Renal pelvis (tissue), 12 donors: ENCODE measurements at places on chromosomes 5 and 9. TPM values are rescaled to one million over a fixed set of nuclear protein-coding genes. Genes with fewer than 3 reads are reported as not detected.
A peak's percentile ranks its signal among the peaks of the same experiment; 100 is the strongest.

DNA sequence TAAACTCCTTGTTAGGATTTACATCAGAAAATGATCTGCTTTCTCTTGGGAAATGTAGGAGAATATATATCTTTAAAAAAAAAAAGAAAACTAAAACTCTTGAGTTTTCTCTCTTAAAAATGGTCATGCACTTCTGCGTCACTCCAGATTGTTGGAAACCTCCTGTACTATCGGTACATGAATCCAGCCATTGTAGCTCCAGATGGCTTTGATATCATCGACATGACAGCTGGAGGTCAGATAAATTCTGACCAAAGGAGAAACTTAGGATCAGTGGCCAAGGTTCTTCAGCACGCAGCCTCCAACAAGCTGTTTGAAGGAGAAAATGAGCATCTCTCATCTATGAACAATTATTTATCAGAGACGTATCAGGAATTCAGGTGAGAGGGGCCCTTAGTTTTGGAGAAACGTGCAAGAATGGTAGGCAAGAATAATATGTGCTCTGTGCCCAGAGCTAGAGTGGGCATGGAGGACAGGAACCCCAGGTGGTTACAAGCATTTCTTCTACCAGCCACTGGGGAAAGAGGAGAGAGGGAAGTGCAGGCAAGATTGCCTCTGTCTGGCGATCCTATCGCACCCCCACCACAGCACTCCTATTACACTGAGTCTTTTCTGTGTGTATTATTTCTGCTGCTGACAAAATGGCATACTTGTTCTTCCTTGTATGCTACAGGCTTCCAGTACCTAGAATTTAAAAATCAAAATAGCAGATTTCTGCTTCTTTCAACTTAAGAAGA lies 41.4 kb upstream of the F2R start:
- DNase-seq, result no peak

GRCh38 chr5:137752905-137753690 lies 1.1 kb downstream of the HNRNPA0 start:
- no peak for DNase-seq

DNA sequence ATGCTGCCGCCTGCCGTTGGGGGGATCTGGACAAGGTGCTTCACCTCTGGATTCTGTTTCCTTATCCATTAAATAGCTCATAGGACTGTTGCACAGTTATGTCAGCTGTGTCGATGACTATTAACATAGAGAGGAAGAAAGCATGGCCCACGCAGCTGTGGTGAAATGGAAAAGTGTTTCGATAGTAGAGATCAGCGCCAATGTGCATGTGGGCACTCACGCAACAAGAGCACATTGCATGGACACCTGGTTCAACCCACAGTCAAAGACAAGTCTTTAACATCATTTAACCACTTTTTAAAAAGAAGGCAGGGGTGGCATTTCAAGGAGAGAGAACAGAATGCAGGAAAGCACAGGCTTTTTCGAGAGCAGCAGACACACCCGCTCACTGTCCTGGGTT lies 107.6 kb downstream of the ADCY2 start:
- no peak for DNase-seq

CDHR2 gene
- 26.0 TPM for polyA plus RNA-seq

WDR31 gene
- polyA plus RNA-seq, result 5.0 TPM

PCDHGA12 gene
- polyA plus RNA-seq, result 1.8 TPM

ZNF782 gene
- 6.4 TPM for polyA plus RNA-seq

DNA sequence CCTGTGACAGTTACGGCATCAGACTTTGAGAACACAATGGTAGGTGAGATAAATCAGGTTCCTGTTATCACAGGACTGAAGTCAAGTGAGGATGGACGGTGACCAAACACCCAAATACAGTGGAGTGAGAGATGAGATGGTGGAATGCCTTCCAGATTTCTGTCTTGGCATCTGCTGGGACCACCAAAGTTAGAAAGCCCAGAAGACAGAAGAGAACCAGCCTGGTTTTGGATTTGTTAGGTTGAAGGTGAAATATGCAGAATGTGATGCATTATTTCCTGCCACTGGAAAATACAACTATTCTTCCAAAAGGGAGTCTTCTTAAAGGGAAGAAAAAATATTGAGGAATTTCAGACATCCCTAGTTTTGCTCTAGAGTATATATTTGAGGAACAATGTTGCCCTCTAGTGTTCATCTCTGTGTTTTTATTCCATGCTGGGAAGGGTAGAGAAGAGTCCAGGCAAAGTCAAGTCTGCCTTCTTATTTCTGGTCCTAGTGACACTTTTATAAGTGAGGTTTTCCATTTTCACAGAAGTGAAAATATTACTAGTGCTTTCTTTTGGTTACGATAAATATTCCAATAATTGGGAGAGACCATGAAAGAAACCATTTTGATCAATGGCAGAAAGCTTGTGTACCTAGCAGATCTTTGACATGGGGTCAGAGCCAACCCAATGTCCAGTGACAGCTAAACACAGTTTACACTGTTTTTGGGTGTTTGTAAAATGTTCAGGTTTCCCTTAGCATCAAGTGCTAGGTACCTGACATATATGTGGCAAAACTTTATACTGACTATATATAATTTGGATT lies 142.3 kb upstream of the ANKH start:
- peak; percentile 65 for DNase-seq

DNA sequence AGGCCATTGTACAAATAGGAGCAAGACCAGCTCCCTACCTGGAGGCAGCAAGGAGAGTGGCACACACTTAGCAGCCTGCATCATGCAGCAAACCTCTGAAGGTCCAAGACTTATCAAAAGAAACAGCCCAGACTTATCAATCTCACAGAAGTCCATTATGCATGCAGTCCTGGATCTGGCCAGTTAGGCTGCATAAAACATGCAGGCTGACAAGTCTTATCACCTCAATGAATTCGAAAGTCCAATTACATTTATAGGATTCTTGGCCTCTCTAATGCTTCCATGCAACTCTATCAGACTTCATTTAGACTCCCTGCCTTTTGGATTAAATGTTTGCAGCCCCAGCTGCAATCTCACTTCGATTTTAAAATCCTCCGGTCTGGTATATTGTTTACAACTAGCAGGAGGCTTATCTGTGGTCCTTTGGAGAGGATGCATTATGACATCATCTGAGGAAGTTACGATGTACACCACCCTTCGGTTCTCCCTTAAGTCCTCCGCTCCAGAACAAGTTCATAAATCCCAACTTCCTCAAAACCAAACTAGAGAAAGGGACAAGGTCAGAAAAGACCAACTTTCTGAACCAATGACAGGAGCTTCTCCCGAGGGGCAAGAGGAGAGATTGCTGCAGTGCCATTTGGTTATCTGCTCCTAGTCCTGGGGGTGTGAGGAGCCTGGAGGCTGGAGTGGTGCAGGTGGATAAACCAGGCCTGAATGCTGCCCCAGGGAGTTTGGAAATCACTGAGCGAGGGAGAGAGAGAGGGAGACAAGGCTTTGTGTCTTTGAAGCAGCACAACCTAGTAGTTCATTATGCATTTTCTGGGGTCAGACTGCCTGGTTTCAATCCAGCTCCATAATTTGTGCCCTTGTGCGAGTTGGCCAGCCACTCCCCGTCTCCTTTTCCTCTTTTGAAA lies 313.9 kb downstream of the TLE1 start:
- no peak for DNase-seq

DNA sequence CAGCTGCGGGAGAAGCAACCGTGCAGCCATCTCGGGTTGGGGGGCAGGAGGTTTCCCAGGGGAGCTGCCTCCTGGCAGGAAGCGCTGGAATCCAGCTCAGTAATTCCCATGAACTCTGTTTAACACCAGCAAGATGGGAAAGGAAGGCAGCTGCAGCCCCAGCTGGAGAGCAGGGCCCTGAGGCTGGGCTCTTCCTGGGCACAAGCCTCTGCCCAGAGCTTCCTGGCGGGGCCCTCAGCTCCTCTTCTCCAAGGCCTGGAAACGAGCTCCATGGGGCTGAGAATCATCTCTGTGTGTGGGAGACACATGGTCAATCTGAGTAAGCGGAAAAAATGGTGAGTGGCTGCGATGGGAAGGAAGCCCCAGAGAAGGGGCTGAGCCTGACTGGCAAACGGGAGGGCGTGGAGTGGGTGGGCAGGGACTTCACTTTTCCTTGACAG lies 6.3 kb downstream of the MRPL36 start:
- no peak for DNase-seq

GRCh38 chr9:111258875-111259271 lies 71.2 kb downstream of the OR2K2 start:
- no peak for DNase-seq

DNA sequence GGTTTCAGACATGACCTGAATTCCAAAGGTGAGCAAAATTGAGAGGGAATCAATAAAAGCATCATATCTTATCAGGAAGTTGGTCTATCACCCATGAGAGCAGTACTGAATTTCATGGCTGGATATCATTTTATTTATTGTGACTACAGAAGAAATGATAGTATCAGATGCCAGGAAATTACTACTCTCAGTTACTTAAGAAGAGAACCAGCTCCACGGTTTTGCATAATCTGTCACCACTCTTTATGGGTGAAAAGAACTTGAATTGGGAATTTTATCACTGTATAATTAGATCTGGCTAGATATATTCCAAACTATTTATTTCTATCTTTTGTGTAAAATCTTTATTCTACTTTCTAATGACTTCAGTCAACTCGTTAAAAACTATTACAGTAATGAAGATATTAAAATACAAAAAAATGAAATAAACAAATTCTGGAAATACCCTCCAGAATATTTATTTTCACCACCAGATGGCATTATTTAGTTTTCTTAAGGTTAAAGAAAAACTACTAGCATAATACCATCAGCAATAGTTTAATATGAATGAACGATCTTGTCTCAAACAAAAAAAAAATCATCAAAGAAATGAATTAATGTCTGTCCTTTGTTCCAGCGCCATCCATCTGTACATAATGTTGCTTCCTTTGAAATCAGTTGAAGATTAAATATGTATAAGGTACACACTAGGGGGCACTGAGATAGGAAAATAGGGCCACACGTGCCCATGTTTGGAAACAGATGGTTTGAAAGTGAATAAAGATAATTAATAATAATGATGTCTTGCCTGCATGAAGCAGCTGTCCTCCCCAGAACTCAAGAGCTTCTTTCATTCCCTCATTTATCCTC lies 84.7 kb upstream of the SLCO6A1 start:
- DNase-seq, result peak; percentile 12

GRCh38 chr5:143142596-143143435 lies 260.7 kb downstream of the NR3C1 start:
- DNase-seq, result no peak

BAAT gene
- polyA plus RNA-seq, result 0.47 TPM

DNA sequence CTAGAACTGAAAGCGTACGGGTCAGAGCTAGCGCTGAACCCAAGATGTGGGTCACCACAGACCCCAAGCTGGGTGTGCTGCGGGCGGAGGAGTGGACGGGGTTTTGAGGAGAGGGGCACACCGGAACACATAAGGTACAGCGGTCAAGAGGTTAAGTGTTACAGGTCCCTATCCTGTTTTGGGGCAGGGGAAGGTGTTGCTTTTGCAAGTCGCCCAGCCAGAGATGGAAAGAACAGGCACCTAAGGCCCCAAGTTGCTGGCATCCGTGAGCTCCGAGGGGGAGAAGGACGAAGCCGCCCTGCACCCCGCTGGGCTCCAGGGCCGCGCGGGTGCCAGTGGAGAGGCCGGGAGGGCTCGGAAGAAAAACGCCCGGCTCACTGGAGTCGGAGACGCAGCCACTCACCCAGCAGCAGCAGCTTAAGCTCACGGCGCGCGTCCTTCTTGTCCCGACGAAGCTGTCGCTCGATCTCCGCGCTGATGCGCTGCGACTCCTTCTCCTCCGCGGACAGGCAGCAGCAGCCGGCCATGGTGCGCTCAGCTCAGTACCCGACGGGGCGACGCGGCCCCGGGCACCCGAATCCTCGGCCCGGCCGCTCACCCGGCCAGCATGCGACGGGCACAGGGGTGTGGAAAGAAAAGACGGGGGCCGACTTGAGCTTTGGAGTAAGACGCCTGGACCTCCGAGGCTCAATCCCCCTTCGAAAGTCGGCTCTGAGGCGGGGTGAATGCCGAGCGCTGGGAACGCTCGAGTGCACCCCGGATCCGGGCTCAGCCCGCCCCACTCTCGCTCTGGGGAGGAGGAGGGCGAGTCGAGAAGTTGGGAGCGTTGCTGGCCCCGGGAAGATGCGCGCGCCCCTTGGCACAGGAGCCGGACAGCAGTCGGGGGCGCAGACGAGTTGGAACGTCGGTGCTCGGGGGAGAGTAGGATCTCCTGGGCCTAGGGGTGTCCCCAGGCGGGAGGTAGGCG lies 572 bp downstream of the GNA14 start:
- no peak for DNase-seq

- no peak for DNase-seq
Observed at GRCh38 chr5:66884564-66885243, 288.5 kb downstream of the MAST4 start.

DNA sequence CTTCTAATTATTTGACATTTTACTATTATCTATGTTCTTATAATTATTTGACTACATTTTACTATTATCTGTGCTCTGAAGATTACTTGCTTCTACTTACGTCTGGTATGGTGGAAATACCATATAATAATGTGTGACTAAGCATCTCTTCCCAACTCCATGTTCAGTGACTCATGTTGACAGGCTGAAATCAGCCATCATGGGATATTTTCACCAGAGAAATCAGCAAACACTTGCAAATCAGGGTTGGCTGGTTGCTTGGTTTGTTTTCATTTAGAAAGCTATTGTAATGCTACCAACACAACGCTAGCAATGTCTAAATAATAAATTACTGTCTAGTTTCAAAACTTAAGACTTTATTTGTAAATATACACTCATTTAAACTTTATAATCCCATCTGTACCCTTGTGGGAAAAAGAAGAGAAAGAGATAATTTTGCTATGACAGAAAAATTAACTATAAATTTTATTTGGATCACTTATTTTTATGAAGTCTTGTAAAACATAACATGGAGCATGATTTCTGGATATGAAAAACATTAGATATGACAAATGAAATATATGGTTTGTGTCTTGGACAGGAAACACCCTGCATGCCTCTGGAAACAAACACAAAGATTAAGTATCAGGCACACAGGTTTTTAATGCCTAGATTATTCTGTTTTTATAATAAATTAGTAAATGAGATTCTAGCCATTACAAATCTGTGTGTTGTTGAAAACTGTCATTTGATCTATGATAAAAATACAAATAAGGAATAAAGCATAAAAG lies 337.6 kb downstream of the BNC2 start:
- DNase-seq, result no peak

FCN1 gene
- polyA plus RNA-seq, result 3.6 TPM

TMED7 gene
- 91.7 TPM for polyA plus RNA-seq

GRCh38 chr5:172574871-172575223 lies 66.2 kb upstream of the NEURL1B start:
- peak; percentile 45 for DNase-seq

PHF24 gene
- 0.13 TPM for polyA plus RNA-seq

ZCCHC9 gene
- polyA plus RNA-seq, result 36.4 TPM

DNA sequence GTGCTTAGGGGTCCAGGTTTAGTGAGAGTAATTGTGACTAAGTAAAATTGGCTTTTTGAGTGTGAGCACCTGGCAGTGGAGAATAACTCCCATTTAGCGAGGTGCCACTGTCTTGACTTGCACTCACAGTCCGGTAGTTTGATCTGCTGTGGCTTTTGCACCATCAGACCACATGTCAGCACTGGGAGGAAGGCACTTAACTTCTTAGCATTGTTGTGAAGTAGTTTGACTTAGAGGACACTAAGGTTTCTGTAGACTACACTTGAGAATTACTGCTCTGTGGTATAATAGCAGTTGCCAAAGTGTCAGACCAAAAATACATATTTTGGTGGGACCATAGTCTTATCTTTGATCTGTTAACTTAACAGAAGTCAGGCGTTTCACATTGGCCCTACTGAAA lies 63.6 kb downstream of the ICE1 start:
- DNase-seq, result no peak

FAM169A gene
- 20.3 TPM for polyA plus RNA-seq

EPB41L4B gene
- 10.9 TPM for polyA plus RNA-seq
